T-helper 9 cell (primary cell): ENCODE measurements at places on chromosomes 5 and 9.

DNA sequence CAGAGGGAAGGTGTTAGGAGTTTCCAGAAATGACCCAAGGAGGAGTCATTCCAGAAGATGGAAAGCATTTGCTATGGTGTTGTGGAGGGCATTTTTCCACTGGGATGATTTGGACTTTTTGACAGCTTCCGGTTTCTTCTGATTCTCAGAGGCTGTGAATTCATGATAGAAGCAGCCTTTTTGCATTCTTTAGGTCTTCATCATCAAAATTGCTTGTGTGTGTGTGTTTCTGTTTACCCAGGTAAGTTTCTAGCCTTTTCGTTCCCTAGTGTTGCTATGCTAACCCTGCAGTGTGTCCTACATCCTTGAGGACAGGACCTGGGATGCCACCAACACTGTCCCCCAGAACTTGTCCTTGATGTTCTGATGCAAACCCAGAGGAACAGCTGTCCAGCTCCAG lies 19.6 kb downstream of the IRX1 start:
- DNase-seq: no peak

- no peak for DNase-seq
Measured at GRCh38 chr9:35114840-35115628, 628 bp downstream of the ATOSB start.

GRCh38 chr9:87007711-87008366 lies 60.5 kb upstream of the GAS1 start:
- DNase-seq: no peak

DNA sequence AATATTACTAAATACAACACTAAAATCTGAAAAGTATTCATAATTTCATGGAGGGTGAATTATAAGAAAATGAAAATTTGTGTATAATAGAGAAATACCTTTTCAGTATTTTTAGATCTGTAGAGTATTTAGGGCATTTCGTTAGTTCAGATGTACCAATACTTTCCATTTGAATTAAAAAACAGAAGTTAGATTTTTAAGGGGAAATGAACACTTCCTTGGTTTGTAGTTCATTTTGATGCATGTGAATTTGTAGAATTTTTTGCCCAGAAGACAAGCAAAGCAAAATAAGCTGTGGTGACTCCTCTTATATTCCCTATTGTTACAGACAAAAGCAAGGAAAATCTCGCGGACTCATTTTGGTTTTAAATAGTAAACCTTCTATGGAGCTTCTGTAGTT lies 209.0 kb upstream of the RPS23 start:
- no peak for DNase-seq

DNA sequence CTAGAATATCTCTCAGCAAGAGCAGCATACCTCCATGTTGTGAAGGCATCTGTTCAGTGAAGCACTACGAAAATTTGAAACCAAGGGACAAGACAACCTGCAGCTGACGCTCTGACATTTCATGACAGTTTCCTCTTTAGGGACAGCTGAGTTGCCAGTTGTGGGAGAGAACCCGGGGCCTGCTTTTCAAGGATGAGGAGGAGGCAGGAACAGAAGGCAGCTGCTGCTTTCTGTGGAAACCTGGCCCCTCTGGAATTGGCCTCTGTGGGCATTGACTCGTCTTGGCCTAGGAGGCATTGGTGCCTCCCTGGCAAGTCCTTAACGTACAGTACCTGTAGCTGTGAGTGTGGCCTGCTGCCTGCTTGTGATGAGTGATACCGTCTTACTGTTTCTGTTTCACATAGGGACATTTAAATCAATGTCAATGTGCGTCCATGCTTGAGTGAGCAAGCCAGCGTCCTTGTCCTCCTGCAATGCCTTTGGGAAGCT lies 21.6 kb downstream of the SLC46A2 start:
- no peak for DNase-seq

DNA sequence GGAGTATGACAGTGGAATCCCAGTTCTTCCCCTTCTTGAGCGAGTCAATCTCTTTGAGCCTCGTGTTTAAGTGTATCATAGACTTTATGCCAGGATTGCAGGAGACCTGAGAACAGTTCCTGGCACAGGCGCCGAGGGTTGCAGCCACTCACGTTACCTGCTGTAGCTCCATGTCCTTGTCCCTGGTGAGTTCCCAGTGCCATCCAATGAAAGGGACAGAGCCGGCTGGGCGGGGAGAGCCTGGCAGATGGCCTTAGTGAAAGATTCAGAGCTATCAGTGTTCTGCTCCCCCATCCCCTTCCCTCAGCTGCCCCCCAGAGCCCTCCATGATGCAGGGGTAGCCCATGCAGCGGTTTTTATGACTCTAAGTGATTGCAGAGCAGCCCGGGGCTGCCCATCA lies 554.0 kb downstream of the BNC2 start:
- DNase-seq: no peak

GRCh38 chr9:111001526-111001925 lies 36.7 kb downstream of the LPAR1 start:
- no peak for DNase-seq

GRCh38 chr5:1099926-1100663 lies 11.8 kb downstream of the SLC12A7 start:
- DNase-seq: no peak

DNA sequence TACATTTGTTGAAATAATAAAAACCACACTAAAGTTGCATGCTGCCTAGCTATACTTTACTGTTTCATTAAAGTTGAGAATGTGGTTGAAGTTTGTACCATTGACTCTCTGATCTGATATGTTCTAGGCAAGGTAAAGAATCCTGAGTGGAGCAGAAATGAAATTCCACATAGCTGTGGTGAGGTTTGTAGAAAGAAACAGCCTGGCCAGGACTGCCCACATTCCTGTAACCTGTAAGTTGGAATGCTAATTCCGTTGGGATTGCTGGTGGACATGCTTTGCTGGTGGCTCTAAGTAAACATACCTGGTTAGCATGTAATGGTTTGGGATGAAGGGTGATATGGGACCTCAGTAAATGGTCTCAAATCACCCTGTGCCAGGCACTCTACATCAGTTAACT lies 16.8 kb downstream of the NFX1 start:
- DNase-seq: no peak

GRCh38 chr5:32504329-32504988 lies 59.9 kb upstream of the ZFR start:
- DNase-seq: no peak

DNA sequence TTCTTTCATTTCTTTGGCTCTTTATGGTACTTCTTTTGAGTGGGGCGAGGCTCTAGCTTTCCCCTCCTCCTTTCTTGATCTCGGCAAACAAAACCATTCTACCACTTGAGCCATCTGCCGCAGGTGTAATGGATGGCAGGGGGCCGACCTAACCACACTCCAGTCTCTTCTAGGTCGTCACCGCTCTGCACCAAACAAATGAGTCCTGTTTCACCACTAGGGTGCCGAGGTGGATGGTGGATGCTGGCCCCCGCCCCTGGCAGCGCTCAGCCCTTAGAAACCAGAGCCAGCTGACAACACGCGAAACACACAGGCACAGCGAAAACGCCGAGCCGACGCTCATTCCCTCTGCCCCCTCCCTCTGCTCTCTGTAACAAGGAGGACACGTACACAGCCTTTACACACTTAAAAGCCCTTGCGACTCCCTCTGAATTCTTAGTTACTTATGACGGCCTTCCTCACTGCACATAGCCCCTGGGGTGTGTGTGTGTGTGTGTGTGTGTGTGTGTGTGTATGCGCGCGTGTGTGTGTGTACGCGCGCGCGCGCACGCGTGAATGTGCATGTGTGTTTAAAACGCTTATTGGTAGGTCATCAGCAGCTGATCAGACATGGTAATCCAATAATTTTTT lies 199.4 kb downstream of the MEF2C start:
- no peak for DNase-seq
